ENCODE measurements at places on chromosomes 3 and 15.

- no peak for DNase-seq
These were observed 40.1 kb upstream of the XCR1 start for GRCh38 chr3:46067401-46067800.

DNA sequence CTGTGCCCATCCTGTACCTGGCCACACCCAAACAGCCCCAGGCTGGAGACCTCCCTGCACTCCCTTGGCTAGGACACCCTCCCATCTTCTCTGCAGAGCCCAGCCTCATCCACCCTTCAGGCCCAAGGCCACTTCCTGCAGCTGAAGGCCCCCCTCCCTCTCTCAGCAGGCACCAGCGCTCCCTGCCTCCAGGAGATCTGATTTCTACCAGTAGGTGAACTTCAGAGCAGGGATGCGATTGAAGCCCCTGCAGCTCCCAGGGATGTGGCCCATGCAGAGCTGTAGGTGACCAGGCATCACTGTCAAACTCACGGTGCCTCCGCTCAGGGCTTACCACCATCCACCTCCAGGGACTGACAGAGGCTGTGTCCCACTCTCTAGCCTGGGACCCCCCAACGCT lies 96.3 kb downstream of the NUP210 start:
- no peak for DNase-seq

GRCh38 chr15:67050062-67050461 lies 15.3 kb upstream of the SMAD3 start:
- DNase-seq: no peak

DNA sequence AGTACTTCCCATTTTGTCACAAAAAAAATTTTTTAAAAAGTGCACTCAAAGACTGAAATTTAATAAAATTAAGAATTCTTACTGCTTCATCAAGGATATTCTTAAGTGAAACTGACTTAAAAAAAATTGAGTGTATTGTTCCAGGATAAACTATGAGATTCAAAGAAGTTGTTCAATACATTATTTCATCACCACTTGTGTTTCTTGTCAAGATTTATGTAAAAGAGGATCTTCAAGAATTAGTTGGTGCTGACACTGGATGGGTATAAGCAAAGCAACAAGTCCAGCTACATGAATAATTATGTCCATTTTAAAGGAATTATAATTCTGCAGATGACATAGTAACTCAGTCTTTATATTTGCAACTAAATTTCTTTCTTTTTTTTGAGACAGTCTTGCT lies 4.3 kb upstream of the AP4E1 start:
- DNase-seq: no peak
